DMS153 (cell line): ENCODE measurements at places on chromosomes 5 and 9.

- DNase-seq = no peak
Measured at GRCh38 chr5:14590949-14591348, 9.4 kb downstream of the OTULINL start.

GRCh38 chr5:32304622-32305021 lies 8.1 kb downstream of the MTMR12 start:
- DNase-seq = no peak

DNA sequence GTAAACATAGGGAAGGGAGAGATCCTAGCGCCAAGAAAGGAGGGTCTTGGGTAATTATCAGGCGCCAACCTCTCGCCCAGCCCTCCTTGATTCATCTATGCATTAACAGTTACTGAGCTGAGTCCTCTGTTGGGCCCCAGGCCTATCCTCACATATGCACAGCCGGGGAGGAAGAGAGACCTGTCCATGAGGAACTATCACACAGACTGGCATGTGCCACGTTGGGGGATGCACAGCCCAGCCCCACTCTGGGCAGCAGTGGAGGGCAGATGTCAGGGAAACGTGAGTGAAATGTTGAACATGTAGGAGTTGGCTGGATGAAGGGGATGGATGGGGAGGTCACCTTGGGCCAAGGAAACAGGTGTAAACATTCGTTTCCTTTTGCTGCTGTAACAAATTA lies 18.8 kb upstream of the ENHO start:
- no peak for DNase-seq

DNA sequence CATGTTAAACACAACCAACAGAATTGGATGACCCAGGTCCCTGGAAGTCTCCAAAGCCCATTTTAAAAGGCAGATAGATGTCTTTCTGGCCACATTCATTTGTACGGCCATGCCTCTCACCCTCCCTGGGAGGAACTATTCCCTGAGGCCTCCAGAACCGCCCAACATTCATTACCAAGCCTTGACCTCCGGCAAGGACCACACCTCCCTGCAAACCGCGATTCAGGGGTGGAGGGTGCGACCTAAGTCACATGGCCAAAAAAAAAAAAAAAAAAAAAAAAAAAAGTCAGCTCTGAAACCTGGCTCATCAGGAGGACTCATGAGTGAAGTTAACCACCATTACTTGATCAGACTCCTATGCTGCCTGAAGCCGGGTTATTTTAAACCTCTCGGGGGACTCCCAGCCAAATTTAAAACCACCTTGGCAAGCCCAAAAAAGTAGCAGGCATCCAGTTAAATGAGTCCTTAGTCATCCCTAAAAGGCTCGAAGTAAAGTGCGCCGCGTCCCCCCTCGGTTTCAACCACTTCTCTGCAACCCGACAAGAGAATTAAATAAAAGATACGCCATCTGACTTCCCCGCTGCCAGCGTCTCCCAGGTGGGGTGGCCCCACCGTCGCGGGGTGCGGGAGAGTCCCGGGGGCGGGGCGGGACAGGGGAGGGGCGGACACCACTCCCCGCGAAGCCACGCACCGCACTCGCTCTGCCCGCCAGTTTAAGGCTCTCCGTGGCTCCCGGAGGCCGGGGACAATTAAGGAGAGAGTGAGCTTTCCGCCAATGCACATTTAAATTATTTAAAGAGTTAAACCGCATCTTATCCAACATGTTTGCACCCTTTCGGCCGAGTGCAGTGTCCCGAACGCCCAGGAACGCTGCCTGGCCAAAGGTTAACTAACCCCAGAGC lies 2.3 kb downstream of the KLF9 start:
- DNase-seq = peak; percentile 63

DNA sequence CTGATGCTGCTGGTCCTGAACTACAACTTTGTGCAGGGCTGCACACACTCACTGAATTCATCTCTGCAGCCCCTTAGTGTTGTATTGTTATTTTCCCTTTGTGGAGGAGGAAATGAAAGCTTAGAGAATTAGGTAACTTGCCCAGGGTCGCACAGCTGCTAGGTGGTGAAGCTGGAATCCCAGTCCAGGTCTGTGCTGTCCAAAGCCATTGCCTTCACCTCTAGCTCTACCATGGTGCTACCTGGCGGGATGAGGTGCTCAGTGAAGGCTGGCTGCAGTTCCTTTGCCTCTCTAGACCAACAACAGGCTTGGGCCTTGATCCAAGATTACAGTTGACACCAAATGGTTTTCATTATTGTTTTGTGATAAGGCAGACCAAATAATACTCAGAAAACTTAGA lies 177.8 kb upstream of the PITX1 start:
- no peak for DNase-seq

DNA sequence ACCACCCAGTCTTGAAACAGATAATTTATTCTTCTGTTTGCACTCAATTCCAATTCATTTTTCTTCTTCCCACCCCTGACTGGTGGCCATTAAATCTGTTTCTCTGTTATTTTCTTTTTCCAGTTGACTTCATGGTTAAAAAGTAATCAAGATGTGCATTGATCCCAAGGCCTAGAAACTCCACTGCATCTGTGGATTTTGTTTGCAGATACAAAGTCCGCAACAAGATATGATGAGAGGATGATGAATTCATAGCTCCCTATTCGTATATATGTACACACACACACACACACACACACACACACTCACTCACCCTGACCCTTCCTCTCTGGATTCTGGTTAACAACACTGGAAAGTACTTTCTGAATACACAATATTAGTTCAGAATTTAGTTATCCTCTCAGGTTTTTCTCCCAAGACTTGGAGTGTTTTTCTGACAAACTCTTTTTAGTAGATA lies 52.4 kb downstream of the CD180 start:
- DNase-seq = no peak

- DNase-seq = no peak
Measured at GRCh38 chr5:144832416-144832815, 661.7 kb downstream of the KCTD16 start.

- DNase-seq = no peak
Measured at GRCh38 chr9:4491626-4491975, 1.3 kb downstream of the SLC1A1 start.

DNA sequence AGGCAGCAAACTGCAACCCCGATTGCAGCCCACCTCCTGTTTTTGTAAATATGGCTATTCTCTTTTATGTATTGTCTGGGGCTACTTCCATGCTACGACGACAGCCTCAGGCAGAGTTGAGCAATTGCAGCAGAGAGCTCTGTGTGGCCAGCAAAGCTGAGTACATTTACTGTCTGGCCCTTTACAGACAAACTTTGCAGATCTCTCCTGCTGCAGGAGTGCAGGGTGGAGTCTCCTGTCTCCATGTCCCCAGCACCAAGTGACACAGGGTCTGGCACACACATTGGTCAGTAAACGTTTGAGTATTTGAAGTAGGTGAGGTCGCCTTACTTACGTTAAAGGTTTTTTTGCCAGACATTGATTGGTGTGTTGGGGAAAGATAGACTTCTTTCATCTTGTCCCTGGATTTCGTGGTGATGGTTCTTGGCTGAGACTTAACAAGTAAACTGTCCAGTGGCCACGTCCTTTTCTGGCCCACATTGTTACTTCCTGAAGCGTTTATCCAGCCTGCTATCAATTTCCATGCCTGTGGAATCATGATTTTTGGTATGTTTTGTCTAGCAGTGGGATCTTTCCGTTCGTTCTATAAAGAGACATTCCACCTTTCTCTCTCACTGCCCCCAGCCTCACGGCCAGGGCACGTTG lies 27.2 kb downstream of the PRRC2B start:
- DNase-seq = no peak

GRCh38 chr5:73625944-73626811 lies at the start of gene ARHGEF28:
ARHGEF28 (plus strand) TSS chr5:73626196; CDS start chr5:73684852, 58,656 bp downstream.
- DNase-seq = peak; percentile 23

GRCh38 chr9:98255061-98255577 lies 330 bp downstream of the TBC1D2 start:
- DNase-seq = no peak

GRCh38 chr9:122930541-122931225 lies 629 bp downstream of the ZBTB26 start:
- DNase-seq = no peak

DNA sequence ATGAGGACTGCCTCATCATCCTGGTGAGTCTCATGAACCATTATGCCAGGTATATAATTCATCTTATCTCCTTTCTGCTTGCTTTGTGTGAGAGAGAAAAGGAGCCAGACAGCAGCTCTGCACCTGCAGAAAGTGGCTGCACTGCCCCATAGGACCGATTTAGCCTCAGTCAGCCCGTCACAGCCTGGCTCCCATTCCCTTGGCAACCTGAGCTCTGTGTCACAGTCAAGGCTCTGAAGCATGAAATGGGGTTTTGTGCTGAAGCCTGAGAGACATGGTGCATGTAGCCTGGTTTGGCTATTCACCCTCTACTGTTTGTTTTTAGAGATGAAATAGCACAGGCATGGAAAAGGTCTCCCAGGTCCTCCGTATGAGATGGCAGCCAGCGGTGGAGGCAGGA lies 198.3 kb downstream of the KCTD16 start:
- peak; percentile 6 for DNase-seq

DNA sequence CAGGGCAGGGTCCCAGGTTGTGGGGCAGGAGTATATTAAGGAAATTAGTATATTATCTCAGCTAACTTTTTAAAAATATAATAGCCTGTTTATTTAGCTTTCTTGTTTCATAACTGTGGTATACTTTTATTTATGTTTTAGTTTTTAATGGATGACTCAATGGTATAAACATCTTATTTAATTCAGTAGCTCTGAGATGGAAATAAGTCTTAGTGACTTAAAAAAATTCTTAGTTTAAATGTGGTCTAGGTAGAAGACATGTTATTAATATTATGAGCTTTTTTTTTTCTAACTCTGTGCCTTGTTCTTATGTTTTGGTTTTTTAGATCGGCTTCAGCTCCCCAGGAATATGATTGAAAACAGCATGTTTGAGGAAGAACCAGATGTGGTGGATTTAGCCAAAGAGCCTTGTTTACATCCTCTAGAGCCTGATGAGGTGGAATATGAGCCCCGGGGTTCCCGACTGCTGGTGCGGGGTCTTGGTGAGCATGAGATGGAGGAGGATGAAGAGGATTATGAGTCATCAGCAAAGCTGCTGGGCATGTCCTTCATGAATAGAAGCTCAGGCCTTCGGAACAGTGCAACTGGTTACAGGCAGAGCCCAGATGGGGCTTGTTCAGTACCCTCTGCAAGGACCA lies 43.1 kb downstream of the LNPEP start:
- no peak for DNase-seq

- no peak for DNase-seq
Measured at GRCh38 chr9:121009650-121010049, 40.4 kb downstream of the C5 start.

- no peak for DNase-seq
Measured at GRCh38 chr9:107175816-107176435, 107.2 kb upstream of the RAD23B start.

GRCh38 chr5:78895616-78896015 lies 89.5 kb downstream of the ARSB start:
- DNase-seq = no peak

DNA sequence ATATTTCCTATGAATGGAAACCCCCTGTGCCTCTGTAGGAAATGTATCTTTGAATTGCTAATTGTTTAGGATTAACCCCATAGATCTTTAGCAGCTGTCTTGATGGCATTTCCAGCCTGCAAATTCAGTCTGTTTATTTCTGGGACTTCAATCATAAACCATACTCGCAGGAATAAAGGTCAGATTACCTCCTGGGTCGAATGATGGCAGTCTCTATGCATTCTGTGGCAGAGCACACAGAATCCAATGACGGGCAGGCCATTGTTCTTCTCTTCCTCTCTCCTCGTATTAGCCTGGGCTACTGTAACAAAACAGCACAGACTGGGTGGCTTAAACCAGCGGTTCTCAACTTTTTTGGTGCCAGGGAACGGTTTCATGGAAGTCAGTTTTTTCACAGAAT lies 199.9 kb downstream of the PCSK5 start:
- DNase-seq = no peak

- no peak for DNase-seq
Measured at GRCh38 chr5:180411948-180412347, 58.8 kb upstream of the GFPT2 start.

DNA sequence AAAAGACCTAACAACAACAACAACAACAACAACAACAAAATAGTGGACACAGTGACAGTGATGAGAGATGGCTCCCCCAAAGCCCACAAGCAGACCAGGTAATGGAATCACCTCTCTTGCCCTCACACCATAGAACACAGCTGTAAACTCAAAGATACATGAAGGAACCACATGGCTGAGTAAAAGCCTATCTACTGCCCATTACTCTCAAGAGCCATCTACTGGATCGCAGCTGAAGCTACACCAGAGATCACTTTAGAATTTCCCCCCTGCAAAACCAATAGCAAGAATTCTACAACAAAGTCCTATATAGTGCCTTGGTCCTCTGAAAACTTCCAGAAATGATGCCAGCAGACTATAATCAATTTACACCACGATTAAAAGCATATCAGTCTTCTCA lies 1537.6 kb upstream of the CDH9 start:
- DNase-seq = peak; percentile 13

GRCh38 chr5:6719896-6720560 lies 6.8 kb downstream of the TENT4A start:
- no peak for DNase-seq

GRCh38 chr5:99600952-99601351 lies 672.1 kb upstream of the CHD1 start:
- DNase-seq = no peak

DNA sequence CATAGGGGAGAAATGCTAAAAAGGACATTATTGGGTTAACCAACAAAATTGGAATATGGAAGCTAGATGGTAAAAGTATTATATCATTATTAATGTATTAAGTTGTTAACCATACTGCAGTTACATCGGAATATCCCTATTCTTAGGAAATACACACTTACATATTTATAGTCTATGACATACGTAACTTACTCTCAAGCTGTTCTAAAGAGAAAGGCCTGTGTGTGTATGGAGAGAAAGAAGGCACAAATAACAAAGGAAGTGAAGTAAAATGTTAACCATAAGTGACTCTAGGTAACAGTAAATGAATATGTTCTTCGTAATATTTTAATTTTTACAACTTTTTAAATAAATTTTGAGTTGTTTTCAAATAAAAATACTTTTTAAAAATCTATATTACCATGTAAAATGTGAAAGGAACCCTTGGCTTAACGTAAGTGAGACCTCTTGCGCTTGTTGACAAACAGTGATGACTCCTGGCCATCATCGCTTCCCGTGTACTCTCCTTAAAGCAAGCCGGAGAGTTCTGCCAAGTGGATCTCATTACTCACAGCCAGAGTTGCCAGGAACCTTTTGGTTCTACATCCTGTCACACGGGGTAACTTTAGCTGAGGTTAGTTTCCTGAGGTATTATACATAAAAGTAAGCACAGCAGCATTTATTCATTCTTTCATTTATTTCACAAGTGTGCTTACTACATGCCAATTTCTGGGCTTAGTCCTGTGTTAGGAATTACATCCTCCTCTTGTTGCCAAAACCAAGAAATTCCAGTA lies 165.4 kb downstream of the EPB41L4A start:
- DNase-seq = no peak

GRCh38 chr9:75962013-75962661 lies 71.7 kb downstream of the PCSK5 start:
- no peak for DNase-seq

DNA sequence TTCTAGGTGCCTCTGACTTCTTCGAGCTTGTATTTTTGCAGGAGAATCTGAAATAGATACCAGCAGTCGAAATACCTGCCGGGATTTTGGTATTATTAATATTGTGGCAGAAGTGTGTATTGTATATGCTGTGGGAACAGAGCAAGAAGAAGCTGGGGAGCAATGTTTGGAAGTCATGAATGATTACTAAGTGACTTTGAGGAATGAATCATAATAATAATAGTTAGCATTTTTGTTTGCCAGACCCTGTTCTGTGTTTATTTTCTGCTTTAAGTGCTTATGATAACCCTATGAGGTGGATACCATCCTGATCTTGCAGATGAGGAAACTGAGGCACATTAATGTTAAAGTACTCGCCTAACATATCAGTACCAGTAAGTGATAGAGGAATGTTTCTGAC lies 32.4 kb downstream of the RAB24 start:
- no peak for DNase-seq

- no peak for DNase-seq
Measured at GRCh38 chr5:151580858-151581257, 10.3 kb downstream of the FAT2 start.
